ENCODE measurements at places on chromosomes 7 and 10.

DNA sequence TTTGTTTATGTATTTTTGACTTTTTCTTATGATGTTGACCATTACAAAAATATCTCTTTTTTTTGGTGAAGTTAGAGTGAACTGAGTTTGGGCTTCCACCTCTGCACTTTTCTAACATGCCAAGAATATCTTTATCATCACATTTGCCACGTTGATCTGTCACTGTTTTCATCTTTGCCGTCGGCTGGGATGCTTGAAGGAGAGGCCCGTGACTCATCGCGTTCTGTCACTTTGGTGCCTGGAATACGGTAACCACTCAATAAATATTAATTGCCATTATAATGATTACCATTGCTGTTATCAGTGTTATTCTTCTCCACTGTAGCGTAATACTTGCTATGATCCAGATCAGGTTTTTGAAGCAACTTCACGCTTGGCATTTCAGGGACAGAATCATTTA is 350.8 kb upstream of the PFKP start:
- DNase-seq: no peak

DNA sequence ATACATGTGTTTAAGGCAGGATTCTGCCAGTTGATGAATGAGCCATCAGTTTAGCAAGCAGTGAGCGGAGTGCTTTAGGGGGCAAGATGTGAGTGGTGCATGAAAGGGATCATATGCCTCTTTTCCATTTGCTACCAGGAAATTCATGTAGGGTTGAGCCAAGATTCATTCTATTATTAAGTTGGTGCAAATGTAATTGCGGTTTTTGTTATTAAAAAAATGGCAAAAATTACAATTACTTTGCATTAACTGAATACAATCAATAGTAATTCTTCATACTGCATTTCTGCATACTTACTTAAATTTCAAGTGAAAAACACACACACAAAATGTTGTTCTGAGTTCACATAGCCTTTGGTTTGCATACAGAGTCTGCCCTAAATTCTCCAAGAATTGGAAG is 30.1 kb upstream of the NAMPT start:
- DNase-seq: no peak

GRCh38 chr10:108465871-108466641 is 1301.5 kb upstream of the SORCS1 start:
- DNase-seq: no peak

GRCh38 chr10:34670081-34670480 is 145.0 kb downstream of the PARD3 start:
- DNase-seq: no peak

DNA sequence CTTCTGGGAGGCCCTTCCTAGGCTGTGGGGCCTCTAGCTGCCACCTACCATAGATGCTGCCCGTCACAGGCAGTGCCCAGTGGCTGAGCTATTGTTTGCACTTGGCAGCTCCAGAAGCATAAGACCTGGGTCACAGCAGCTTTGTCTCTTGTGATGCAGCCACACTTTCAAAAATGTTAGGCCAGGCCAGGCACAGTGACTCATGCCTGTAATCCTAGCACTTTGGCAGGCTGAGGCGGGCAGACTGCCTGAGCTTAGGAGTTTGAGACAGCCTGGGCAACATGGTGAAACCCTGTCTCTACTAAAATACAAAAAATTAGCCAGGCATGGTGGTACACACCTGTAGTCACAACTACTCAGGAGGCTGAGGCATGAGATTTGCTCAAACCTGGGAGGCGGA is 9.5 kb upstream of the KAZALD1 start:
- no peak for DNase-seq

DNA sequence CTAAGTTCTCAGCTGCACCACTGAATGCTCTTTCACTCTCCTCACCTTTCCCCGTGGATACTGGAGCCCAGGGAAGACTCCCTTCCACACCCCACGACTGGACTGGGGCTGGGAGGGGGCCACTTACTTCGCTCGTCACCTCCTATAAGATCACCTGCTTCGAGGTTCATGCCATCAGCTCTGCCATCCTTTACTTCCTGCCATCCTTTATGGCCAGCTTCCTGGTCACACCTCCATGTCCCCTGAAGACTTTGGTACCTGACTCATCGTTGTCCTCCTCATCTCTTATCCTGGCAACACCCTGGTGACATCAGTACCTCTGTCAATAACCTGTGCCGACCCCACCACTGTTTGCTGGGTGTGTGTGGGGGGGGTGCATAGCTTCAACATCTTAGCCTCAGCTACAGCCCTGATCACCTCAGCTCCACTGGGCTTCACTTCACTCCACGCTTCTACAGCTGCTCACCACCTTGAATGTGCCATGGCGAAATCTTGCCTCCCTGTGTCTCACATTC is 8.7 kb upstream of the VDAC2 start:
- no peak for DNase-seq

DNA sequence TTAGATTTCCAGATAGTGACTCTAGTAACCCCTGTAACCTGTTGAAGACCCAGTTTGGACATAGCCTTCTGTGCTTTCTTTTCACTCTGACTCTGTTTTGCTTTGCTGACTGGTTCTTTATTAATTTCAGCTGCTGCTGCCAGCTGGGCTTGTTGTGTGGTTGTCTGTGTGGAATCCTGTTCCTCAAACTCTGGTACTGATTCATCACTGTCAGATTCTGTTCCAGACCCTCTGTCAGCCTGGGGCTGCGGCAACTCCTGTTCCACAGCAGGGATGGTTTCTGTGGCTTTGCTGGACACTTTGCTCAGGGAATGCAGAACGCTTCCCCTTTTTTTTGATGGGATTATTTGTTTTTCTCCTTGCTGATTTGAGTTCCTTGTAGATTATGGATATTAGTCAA is 104.9 kb downstream of the SEC23IP start:
- no peak for DNase-seq

GRCh38 chr7:141866974-141867373 is 25.7 kb upstream of the PRSS37 start:
- DNase-seq: no peak

- no peak for DNase-seq
Measured at GRCh38 chr10:35928748-35929147, 286.7 kb upstream of the FZD8 start.

GRCh38 chr7:127534636-127535035 is 50.8 kb downstream of the GCC1 start:
- DNase-seq: no peak

GRCh38 chr10:97067716-97068391 is 117.9 kb downstream of the SLIT1 start:
- DNase-seq: no peak
